ENCODE measurements at places on chromosomes 11 and 22. TPM values are rescaled to one million over a fixed set of nuclear protein-coding genes. Genes with fewer than 3 reads are reported as not detected.

GRCh38 chr11:71396548-71397123 lies 51.6 kb downstream of the DHCR7 start:
- DNase-seq = no peak

DNA sequence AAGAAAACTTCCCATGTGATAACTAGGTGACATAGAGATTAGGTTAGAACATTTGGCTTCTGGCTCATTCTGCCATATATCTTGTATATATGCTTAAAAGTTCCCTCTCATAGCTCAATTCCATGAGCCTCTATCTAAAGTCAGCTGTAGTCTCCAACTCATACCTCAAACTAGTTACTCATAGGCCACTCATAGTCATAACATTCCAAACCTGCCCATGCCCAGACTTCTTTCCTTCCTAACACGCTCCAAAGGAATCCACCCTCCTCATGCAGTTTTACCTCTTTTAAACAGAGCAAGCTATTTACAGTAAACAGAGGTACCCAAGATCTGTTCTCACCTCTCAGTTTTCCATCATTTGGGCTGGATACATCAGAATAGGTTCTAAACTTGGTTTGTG lies 39.4 kb downstream of the GLYATL2 start:
- no peak for DNase-seq

Gene POU2AF1
- 0.23 TPM for total RNA-seq

DNA sequence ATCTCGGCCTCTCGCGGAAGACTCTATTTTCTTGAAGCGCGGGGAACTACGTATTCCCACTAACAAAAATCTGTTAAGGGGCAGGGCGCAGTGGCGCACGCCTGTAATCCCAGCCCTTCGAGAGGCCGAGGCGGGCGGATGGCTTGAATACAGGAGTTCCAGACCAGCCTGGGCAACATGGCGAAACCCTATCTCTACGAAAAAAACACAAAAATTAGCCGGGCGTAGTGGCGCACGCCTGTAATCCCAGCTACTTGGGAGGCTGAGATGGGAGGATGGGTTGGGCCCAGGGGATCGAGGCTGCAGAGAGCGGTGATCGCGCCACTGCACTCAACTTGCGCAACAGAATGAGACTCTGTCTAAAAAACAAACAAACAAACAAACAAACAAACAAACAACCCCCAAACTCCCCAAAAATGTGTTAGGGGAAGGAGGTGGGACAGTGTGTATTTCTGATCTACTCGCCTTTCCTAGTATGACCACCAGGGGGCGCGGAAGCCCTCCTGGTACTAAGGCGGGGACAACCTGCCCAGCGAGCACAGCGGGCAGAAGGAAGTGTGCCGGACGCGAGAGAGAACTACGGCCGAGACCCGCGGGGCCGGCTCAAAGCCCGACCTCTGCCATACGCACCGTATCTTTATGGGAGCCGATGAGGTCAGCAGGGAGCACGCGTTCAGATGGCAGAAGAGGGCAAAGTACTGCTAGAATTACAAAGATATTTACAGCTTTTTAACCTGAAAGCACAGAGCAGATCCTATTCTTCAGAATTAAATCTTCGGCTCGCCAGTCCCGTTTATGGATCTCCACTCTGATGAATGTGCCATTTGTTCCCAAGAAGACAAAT lies 1.3 kb upstream of the STX3 start:
- DNase-seq = peak; percentile 96

GRCh38 chr22:29342177-29342576 lies 26.7 kb upstream of the RASL10A start:
- DNase-seq = no peak

Gene OR51B5
- 0.51 TPM for total RNA-seq

DNA sequence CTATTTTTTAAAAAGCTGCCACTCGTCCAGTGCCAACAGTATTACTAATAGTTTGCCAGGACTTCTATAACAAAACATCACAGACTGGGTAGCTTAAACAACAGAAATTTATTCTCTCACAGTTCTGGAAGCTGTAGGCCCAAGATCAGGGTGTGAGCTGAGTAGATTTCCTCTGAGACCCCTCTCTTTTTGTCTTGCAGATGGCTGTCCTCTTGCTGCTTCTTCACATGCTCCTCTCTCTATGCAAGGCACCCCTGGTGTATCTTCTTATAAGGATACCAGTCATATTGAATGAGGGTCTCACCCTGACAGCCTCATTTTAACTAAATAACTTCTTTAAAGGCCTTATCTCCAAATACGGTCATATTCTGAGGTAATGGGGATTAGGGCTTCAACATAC lies 390.9 kb downstream of the DLG2 start:
- no peak for DNase-seq

Gene NEFH
- total RNA-seq = 0.33 TPM

DNA sequence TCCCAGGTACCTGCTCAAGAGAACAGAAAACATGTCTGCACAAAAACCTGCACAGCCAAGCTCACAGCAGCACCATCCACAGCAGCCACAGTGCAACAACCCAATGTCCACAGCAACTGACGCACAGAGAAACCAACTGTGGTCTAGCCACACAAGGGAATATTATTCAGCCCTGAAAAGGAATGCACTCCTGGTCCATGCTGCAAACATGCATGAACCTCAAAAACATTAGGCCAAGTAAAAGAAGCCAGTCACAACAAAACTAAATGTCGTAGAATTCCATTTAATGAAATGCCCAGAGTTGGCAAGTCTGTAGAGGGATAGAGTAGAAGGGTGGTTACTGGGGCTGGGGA lies 60.6 kb downstream of the MYEOV start:
- DNase-seq = no peak

DNA sequence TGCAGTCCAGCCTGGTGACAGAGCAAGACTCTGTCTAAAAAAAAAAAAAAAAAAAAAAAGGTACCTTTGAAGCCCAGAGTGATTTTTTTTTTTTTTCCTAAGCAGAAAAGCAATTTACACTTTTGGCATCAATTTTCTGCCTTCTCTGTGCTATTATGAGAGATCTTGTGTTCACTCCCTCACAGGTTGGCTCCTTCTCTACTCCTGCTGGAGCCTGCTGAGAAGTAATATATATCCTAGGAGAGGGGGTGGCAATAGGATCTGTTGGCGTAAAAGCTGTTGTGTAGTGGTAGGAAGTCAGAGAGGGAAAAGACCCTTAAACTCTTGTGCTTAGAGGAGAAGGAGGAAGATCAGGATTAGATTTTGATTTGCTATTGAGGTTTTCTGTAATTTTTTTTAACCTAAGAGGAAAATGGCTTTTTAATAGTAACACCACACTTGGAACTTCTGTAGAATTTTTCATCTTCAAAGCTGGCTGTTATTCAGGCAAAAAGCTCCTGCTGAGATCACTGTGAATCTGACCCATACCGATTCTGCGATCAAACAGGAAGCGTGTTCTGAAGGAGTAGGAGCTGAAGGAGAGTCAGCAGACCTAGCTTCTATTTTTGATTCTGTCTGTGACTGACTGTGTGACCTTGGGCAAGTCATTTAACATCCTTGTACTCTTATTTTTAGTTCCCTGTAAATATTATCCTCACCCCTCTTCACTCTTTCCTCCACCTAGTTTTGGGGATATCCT lies 77.7 kb downstream of the TRIM44 start:
- DNase-seq = no peak

Gene MUC6
- not detected for total RNA-seq

DNA sequence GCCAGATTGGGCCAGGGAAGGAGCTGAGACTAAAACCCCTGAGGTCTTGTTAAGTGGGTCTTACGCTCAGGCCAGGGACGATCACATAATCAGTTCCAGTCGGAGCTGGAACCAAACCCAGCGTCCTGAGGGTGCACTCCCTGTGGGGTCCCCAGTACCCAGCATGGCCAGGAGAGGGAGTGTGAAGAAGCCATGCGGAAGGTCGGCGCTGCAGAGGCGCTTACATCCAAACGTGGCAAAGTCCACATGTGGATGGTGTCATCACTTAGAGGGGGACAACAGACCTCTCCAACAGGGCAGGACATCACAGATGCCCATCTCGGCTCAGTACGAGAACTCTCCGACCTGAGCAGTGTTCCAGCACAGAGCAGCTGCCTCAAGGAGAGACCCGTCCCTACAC lies 8.3 kb downstream of the ATP5MGL start:
- DNase-seq = no peak

GRCh38 chr11:84541731-84542340 lies 1085.3 kb downstream of the DLG2 start:
- DNase-seq = no peak

Gene DGAT2
- total RNA-seq = 2.1 TPM

- no peak for DNase-seq
Measured at GRCh38 chr22:48181263-48181955, 1419.0 kb downstream of the TBC1D22A start.

Gene GAL3ST3
- 0.74 TPM for total RNA-seq

GRCh38 chr11:64352099-64352994 lies 6.6 kb upstream of the RPS6KA4 start:
- DNase-seq = no peak

GRCh38 chr11:79082907-79083306 lies 357.9 kb downstream of the TENM4 start:
- no peak for DNase-seq

DNA sequence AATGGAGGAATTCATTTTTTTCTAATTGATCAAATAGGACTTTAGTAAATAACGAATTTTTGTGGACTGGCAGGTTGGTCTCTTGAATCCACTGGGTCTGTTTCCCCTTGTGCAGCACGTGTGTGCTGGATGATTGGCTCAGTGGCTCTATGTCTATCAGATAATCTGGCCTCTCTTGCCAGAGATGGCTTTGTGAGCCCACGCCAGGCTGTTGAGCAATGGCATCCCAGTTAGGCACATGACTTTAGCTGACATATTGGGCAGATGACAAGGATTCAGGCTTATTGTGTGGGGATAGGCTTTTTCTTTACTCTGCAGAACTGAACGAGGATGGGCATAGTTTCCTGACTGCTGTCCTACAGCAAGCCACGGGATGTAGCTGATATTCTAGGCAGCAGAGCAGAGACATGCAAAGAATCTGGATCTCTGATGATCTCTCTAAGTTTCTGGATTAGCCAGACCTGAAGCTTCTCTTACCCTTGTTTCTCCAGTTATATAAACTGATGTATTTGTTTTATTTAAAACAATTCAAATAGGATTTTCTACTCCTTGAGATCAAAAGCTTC lies 144.9 kb downstream of the ARHGAP42 start:
- DNase-seq = no peak

GRCh38 chr22:47195156-47195483 lies 432.7 kb downstream of the TBC1D22A start:
- peak; percentile 69 for DNase-seq

GRCh38 chr22:31295831-31296657 lies 3.8 kb upstream of the PIK3IP1 start:
- DNase-seq = no peak
